ENCODE measurements at places on chromosomes 5 and 9.

GRCh38 chr5:153711755-153712154, 221.3 kb downstream of the GRIA1 start:
- no peak for DNase-seq

GRCh38 chr5:98769959-98770208, 3.6 kb upstream of the RGMB start:
- no peak for DNase-seq

DNA sequence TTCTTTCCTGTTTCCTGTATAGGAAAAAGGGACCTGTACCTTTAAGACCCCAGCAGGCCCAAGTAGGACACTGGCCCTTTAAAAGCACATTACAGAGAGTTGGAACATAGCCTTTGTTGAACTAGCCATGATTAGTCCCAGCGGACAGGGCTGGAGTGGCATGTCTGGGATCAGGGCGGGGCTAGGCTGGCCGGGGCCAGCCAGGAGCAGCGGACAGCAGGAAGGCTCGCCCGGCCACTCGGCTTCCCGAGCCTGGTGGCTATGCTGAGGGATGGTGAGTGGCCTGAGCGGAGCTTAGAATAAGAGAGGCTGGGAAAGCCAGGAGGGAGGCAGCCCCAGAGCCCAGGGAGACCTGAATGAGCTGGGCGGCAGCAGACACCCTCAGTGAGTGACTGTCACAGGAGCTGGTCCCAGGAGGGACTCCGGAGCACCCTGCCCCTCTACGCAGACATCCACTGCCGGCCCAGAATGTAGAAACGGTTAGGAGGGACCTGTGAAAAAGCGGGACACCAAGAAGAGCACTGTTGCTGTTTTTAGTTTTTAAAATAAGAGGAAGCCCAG, 92.1 kb downstream of the DAB2IP start:
- peak; percentile 86 for DNase-seq

DNA sequence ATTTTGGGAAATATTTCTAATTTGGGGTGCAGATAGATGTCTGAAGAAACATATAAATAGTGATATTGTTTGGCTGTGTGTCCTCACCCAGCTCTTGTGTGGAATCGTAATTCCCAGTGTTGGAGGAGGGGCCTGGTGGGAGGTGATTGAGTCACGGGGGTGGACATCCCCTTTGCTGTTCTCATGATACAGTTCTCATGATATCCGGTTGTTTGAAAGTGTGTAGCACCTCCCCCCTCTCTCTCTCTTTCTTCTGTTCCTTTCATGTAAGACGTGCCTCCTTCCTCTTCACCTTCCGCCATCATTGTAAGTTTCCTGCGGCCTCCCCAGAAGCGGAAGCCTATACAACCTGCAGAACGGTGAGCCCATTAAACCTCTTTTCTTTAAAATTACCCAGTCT, 11.4 kb upstream of the ADAMTS16 start:
- no peak for DNase-seq

- no peak for DNase-seq
Observed at GRCh38 chr5:116528519-116529234, 45.9 kb downstream of the SEMA6A start.

DNA sequence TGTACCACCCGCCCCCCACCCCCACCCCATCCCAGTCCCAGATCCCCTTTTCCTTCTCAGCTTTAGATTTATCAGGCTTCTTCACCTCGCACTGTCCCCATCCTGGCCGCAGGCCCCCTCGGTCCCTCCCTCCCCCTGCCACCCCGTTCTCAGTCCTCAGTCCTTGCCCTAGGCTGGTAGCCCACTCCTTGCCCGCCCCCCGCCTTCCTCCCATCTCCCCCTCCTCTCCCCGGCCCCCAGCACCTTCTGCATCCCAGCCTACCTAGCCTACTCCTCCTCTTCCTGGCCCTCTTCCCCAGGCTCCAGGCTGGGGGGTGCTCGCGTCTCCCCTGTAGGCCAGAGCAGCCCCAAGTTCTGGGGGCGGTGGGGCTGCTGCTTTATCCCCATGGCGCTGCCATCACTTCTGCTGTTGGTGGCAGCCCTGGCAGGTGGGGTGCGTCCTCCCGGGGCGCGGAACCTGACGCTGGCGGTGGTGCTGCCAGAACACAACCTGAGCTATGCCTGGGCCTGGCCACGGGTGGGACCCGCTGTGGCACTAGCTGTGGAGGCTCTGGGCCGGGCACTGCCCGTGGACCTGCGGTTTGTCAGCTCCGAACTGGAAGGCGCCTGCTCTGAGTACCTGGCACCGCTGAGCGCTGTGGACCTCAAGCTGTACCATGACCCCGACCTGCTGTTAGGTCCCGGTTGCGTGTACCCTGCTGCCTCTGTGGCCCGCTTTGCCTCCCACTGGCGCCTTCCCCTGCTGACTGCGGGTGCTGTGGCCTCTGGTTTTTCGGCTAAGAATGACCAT, 828 bp downstream of the NPR2 start:
- DNase-seq = no peak

Measured in AG10803 (cell line).